Kasumi-1 (cell line): ENCODE measurements at places on chromosomes 2 and 18.

DNA sequence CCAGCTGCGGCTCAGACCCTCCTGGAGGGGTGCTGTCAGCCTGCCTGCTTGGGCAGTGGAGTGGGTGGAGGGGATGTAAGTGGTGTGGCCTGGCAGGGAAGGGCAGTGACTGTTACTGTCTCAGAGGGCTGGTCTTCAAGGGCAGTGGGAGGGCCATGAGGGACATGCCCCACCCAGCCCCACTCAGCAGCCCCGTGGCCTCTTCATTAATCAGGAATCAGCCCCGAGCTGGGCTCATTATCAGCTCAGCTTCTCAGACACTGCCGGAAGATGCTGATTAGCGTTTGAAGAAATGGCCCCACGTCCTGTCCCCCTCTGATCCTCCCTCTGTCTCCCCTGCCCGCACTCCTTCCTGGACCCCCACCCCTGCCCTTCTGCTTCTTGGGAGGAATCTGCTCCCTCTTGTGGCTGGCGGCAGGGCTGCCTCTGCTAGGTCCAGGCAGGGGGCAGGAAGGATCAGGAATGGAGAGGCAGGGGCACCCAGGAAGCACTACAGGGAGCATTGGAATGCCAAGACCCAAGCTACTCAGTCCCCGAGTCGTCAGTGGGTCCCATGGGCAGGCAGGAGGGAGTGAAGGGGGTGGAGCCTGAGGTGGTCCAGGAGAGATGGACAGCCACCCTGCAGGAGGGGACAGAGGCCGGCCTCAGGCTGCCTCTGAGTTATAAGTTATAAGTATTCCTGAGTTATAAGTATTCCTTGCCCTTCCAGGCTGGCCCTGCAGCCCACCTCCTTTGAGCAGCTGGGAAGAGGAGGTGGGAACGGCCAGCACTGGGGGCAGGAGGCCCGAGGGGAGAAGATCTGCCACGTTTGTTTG, 7.0 kb downstream of the ASIC4 start:
- DNase-seq = peak; percentile 25

DNA sequence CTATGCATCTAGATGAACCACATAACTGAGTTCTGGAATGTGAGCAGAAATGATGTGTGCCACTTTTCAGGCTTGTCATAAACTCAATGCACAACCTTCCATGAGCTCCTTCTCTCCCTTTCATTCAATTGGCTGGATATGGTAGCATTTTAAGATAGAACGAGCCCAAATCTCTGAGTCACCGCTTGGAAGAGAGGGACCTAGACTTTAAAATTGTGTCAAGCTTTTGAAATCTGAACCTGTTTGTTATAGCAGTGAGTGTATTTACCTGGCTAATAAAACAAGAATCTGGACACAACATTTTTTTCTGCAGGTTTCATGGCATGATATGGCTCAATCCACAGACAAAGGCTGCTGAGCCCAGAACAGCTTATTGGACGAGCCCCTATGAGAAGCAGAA, 297.8 kb upstream of the SPRED2 start:
- DNase-seq = no peak

- no peak for DNase-seq
Measured at GRCh38 chr2:38599706-38600105, 3.0 kb downstream of the HNRNPLL start.

- no peak for DNase-seq
Measured at GRCh38 chr2:25479761-25480160, 138.0 kb upstream of the DNMT3A start.

DNA sequence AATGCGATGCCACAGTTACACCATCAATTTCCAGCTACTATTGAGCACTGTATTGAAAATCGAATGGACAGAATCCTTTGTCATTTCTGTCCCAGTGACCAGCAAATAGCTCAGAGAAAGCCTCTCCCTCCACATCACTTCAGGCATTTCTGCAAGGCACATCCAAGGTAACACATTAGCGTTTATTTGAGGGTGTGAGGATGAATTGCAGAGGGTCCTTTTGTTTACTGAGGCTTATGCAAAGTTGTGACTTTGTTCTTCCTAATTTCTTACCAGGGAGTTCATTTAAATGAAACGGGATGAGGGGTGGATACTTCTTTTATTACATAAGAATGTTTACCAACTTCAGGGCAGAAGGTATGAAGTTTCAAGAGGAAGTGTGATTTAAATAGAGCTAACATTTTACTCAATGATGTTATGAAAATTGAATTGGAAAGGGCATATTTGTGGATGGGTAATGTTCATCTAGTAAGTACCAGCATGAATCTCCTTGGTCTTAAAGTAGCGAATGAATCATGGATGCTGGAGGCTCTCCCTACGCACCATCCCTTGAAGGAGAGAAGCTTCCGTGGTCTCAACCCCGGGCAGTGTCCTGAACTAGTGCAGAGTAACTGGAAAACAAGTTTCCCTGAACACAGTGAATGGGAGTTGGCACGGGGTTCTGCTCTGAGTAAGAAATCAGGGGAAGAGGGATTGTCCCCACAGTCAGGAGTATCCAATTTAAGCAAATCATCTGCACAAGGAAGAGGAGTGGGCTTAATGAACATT, 756.5 kb downstream of the GALR1 start:
- DNase-seq = no peak

DNA sequence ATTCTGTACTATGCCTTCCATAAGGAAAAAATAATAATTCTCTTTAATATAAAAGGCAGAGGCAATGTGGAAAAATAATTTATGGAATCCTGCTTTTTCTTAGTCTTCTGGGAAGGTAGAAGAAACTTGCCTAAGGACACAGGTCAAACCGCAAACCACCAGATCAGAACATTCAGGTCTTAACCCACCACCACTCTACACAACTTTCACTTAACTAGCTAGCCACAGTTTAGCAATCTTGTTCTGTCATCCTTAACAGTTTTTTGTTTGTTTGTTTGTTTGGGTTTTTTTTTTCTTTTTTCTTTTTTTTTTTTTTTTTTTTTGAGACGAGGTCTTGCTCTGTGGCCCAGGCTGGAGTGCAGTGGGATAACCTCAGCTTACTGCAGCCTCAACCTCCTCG, 70.6 kb downstream of the ACVR1 start:
- no peak for DNase-seq

DNA sequence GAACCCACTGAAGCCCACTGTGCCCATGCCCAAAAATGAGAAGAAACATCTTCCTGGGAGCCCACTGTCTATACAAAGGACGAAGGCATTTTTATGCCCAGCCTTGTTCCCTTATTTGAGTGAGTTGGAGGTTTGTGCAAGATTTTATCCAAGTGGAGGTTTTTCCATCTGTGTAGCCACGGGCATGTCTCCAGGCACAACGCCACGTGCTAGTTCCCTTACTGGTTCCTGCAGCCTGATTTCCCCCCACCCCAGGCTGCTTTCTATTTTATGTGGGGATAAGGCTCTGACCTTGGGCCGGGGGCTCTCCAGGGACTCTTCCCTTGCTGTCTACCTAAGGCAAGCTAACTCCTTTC, 22.2 kb upstream of the TXNL4A start:
- DNase-seq = no peak

DNA sequence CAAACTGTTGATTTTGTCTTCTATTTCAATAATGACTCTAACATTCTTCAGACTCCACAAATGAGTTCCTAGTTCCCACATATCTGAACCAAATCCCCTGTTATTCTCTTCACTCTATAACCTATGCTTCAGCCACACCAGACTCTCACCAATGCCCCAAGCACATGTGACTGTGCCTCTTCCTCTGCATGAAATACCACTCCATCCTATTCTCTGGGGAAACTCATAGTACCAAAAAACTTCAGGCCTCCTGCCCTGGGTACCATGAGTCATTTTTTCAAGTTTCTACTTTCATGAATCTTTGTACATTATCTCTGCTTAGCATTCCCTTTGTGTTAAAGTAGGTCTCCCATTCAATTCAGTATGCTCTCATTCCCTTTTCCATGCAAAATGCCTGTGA, 353.2 kb downstream of the ZEB2 start:
- DNase-seq = no peak

DNA sequence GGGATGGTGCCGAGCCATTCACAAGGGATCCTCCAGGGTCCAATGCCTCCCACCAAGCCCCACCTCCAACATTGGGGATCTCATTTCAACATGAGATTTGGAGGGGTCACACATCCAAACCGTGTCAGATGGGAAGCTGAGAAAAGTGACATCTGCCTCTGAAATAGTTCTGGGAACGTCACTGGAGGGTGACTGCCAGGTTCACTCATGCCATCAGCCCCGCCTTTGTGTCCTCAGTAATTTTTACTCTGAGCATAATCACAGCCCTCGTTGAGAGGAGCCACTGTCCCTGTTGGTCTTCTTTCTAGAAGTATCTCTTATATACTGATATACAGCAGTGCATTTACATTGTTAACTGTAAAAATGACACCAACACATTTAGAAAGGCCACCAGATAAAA, 67.4 kb downstream of the KLHL29 start:
- no peak for DNase-seq

DNA sequence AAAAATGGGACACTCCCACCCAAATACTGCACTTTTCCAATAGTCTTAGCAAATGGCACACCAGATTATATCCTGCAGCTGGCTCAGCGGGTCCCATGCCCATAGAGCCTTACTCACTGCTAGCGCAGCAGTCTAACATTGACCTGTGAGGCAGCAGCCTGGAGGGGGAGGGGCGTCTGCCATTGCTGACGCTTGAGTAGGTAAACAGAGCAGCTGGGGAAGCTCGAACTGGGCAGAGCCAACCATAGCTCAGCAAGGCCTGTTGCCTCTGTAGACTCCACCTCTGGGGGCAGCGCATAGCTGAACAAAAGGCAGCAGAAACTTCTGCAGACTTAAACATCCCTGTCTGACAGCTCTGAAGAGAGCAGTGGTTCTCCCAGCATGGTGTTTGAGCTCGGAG, 110.4 kb downstream of the CTIF start:
- no peak for DNase-seq
